ENCODE measurements at places on chromosomes 2 and 18. TPM values are rescaled to one million over a fixed set of nuclear protein-coding genes. Genes with fewer than 3 reads are reported as not detected.

DNA sequence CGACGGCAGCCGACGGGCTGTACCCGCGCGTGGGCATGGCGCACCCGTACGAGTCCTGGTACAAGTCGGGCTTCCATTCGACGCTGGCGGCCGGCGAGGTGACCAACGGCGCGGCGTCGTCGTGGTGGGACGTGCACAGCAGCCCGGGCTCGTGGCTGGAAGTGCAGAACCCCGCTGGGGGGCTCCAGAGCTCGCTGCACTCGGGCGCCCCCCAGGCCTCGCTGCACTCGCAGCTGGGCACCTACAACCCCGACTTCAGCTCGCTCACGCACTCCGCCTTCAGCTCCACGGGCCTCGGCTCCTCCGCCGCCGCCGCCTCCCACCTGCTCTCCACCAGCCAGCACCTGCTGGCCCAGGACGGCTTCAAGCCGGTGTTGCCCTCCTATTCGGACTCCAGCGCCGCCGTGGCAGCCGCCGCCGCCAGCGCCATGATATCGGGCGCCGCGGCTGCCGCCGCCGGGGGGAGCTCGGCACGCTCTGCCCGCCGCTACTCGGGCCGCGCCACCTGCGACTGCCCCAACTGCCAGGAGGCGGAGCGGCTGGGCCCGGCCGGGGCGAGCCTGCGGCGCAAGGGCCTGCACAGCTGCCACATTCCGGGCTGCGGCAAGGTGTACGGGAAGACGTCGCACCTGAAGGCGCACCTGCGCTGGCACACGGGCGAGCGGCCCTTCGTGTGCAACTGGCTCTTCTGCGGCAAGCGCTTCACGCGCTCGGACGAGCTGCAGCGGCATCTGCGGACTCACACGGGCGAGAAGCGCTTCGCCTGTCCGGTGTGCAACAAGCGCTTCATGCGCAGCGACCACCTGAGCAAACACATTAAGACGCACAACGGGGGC lies 2.0 kb downstream of the SP9 start:
- DNase-seq = peak; percentile 47
- peaks cover 55% of the 10 kb centered on the region for H3K27me3 ChIP-seq
- H3K4me1 ChIP-seq = peaks cover 40% of the 10 kb centered on the region
- no peak overlapping the region for H3K4me3 ChIP-seq
- H3K27ac ChIP-seq = no peak overlapping the region
- H3K36me3 ChIP-seq = no peaks in the 10 kb centered on the region

- no peaks in the 10 kb centered on the region for H3K4me1 ChIP-seq
- no peak overlapping the region for H3K27ac ChIP-seq
- no peak overlapping the region for H3K4me3 ChIP-seq
- H3K36me3 ChIP-seq = peaks cover 13% of the 10 kb centered on the region
- DNase-seq = no peak
- no peaks in the 10 kb centered on the region for H3K27me3 ChIP-seq
Measured at GRCh38 chr2:24945907-24946306, 25.8 kb downstream of the DNAJC27 start.

DNA sequence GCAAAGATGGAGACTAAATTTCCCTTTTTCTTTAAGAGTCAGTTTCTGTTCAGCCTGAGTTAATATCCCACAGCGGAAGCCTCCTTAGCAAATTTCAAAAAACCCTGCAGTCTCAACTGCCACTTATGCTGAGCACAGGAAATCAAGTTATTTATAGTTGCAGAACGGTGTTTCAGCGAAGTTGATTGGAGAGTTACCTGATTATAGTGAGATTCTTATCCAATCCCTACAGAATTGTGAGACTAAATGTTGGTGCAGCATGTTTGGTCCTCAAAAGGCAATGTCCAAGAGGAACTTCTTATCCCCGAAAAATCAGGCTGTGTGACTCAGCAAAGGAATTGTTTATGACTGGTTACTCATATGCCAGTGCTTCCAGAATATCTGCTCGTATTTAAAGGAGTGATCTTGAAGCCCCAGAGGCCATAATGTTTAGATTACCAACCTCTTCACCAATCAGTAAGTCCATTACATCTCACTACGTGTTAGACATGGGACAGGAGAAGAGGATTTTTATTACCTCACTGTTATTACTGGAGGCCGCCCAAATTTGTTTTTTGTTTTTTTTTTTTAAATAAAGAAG lies 67.9 kb downstream of the LRRFIP1 start:
- no peak overlapping the region for H3K4me3 ChIP-seq
- H3K27ac ChIP-seq = peak overlapping the region; percentile 52
- H3K4me1 ChIP-seq = peaks cover 11% of the 10 kb centered on the region

CETN1 gene
- not detected for total RNA-seq

INHBB gene
- 3.8 TPM for total RNA-seq

MC5R gene
- total RNA-seq = not detected
